ENCODE measurements at places on chromosomes 16 and 17.

DNA sequence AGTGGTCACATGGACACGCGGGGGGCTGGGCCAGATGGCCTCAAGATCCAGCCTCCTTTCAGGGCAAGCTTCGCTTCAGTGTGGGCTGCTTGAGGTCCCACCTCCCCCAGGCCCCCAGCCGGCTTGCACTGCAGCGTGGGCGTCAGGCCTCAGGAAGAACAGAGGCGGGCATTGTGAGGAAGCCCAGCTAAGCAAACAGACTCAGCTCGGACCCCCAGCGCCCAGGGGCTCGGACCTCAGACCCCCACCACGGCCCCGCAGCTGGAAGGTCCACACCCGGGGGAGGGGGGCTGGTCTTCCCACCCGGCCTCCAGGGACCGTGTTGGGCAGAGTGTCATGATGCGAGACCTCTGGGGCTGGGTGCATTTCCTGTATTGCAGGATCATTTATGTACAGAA lies 24.7 kb upstream of the ZNF469 start:
- DNase-seq, result no peak

- no peak for DNase-seq
These were observed 26.2 kb upstream of the PIK3R6 start for GRCh38 chr17:8893621-8894201.

- DNase-seq, result no peak
These were observed 198.0 kb downstream of the ZNF423 start for GRCh38 chr16:49657736-49658465.

GRCh38 chr17:60392845-60393702 lies 1.1 kb upstream of the USP32 start:
- DNase-seq, result peak; percentile 2

DNA sequence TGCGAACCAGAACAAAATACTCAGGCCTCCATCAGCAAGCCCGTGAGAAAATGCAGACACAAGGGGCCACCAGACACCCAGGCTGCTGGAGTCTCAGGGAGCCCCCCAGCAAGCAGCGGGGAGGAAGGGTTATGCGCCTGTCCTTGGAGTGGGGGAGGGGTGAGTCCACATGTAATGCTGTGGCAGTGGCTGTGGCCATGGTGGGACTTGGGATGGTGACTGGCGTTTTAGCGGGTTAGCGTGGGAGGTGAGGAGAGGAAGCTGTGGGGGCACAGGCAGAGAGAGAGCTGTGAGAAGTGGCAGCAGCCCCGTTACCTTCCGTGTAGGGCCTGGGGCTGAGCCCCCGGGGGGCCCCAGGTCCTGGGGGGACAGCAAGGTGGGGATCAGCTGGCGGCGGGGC lies 58.3 kb downstream of the SRCIN1 start:
- DNase-seq, result no peak

GRCh38 chr17:56914581-56915273 lies 878 bp upstream of the TRIM25 start:
- DNase-seq, result no peak

- DNase-seq, result no peak
These were observed 120.2 kb upstream of the HS3ST2 start for GRCh38 chr16:22693638-22694340.

All from activated CD4-positive, alpha-beta T cell treated with anti-CD3 and anti-CD28 coated beads, Interleukin-2, amount 50 U/mL, for 1 hour (primary cell).